ENCODE measurements at places on chromosomes 4 and X.

DNA sequence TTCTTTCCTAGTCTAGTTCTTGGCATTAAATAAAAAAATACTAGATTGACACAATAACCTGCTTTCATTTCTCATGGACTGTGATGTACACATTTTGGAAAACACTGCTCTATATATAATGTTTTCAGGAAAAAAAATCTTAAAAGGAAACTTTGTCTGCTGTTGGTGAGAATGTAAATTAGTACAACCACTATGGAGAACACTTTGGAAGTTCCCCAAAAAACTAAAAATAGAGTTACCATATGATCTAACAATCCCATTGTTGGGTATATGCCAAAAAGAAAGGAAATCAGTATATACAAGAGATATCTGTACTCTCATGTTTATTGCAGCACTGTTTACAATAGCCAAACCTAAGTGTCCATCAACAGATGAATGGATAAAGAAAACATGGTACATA, 202.3 kb downstream of the PPP3CA start:
- DNase-seq: no peak

DNA sequence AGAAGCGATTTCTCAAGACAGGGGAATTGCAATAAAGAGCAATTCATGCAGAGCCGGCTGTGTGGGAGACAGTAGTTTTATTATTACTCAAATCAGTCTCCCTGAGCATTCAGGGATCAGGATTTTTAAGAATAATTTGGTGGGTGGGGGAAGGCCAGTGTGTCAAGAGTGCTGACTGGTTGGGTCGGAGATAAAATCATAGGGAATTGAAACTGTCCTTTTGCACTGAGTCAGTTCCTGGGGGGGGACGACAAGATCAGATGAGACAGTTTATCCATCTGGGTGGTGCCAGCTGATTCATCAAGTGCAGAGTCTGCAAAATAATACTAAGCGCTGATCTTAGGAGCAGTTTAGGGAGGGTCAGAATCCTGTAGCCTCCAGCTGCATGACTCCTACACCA, 502.4 kb downstream of the NLGN4X start:
- no peak for DNase-seq

DNA sequence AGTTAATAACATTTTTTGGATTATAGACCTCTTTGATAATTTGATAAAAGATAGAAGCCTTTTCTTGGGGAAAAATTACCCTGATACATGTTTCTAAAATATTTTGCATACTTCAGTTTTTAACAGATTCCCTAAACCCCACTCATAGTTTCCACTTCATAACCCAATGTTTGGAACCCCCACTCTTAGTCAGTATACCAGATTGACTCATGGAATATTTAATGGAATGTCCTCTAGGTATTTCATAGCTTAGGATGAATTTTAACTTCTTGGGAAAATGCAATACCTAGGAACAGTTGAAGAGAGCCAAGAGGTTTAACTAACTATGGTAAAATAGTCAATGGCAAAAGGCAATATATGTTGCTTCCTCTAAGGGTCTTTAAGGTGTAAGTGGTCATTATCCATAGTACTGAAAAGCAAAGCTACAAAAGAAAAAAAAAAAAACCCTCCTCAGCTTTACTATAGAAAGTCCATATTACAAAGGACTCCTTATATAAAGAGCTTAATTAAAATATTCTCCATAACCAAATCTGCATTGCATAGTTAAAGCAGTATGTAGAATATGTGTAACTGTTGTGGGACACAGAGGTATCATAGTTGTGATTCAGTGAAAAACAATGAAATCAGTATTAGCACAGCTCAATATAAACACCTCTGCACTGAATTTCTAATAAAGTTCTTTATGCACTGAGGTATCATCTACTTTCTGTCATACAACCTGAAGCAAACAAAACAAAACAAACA, 159.9 kb downstream of the PCDH7 start:
- DNase-seq: no peak

GRCh38 chr4:1321946-1322650, 24.9 kb upstream of the UVSSA start:
- no peak for DNase-seq

GRCh38 chr4:71107726-71108125, 114.3 kb downstream of the DCK start:
- DNase-seq: no peak

GRCh38 chr4:103497692-103498091, 222.1 kb downstream of the TACR3 start:
- no peak for DNase-seq

DNA sequence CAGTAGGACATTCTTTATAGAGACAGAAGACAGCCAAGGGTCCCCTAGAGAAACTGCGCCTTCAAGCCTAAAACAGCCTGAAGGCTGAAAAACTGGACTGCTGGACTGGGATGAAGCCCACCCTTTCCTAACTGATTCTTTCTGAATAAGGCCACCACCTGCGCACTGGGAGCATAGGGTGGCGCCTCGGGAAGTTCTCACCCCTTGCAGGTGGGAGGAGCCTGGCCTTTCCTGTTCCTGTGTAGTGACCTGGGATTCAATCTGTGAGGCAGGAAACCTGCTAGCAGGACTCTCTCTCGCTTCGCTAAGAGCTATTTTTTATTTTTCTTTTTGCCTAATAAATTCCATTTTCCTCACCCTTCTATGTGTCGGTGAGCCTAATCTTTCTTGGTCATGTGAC, 61.8 kb upstream of the KLHL13 start:
- no peak for DNase-seq

DNA sequence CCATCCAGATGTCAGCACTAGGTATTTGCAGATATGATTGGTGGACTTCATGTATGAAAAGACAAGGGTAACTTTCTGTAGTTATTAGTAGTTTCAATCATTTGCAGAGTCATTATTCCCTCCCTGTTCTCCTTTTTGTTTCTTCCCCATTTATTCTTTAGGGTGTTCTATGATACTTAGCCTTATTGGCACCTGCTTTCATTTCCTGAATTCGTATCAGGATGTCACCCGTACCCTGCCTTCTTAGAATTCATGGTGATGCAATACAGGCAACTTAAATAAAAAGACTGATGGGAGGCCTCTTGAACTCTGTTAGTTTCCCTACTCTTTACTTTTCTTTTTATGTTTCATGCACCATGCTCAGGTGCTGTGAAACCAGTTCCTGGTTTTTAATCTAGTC, 24.2 kb downstream of the MAGED1 start:
- DNase-seq: no peak

- no peak for DNase-seq
Measured at GRCh38 chrX:90883479-90883878, 551.2 kb upstream of the PABPC5 start.

- DNase-seq: no peak
Measured at GRCh38 chr4:1363513-1363912, 16.5 kb downstream of the UVSSA start.

DNA sequence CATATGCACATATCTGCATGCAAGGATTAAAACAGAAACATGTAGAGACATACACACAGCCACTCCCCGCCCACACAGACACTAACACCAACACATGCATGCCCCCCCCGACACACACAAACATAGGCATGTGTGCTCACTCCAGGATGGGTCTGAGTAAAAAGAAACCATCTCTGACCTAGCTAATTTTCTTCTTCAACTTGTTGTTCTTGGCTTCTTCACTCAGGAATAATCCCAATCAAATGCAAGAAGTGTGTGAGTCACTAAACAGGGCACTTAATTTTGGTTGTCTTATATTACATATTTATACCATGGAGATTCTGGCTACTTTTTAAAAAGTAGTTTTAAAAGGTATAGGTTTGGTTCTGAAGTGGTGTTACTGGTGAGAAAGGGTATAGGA, 28.3 kb downstream of the ENOX2 start:
- DNase-seq: no peak

- no peak for DNase-seq
Measured at GRCh38 chr4:73883306-73883705, 14.1 kb downstream of the CXCL1 start.

DNA sequence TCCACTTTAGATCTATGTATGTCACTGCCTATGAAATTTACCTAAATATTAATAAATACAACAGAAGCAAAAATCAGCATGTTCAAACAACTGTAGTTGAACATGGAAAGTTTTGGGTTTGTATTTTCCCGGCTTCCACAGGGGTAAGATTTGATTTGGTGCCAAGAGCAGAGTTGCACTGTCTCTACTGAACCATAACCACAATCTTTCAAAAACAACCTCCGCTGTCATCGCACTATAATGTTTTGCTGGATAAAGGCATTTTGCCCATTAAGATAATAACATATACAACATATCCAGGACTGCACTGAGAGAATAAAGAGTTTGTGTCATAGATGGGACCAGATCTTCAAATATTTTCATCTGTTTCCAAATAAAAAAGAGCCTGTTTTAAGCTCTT, 94.9 kb downstream of the TENM3 start:
- no peak for DNase-seq

GRCh38 chr4:161496-162284, 37.4 kb downstream of the ZNF718 start:
- no peak for DNase-seq

- DNase-seq: no peak
Measured at GRCh38 chr4:184861047-184861446, 35.3 kb upstream of the ACSL1 start.

GRCh38 chr4:142690406-142691163, 155.5 kb downstream of the INPP4B start:
- no peak for DNase-seq

- no peak for DNase-seq
Measured at GRCh38 chrX:39935411-39936064, 162.2 kb downstream of the BCOR start.

DNA sequence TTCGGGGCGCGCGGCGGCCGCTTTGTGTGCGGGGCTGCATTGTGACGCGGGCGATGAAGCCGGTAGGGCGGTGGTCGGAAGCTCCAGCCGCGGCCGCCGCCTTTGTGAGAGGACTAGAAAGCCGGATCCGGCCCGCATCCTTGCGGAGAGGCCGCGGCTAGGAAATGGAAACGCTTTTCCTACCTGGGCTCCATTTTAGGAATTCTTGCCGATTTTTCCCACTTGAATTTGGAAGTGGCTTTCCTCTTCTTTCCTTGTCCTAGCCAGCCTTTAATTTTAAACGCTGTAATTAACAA, 708 bp downstream of the TMSB4X start:
- DNase-seq: no peak

DNA sequence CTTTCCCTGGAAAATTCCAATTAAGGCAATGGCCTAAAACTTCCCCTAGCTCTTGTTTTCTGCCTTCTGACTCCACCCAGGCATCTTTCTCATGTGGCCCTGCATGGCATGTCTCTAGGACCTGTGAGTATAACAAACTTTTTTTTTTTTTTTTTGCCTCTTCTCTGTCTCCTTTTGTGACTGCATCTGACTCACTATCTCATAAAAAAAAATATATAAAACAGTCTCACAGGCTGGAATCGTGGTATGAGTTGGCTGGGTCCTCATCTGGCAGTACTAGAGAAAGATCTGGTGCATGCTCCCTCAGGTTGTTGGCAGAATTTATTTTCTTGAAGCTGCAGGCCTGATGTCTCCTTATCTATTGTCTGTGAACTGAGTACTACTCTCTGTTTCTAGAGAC, 313.9 kb downstream of the TECRL start:
- no peak for DNase-seq

DNA sequence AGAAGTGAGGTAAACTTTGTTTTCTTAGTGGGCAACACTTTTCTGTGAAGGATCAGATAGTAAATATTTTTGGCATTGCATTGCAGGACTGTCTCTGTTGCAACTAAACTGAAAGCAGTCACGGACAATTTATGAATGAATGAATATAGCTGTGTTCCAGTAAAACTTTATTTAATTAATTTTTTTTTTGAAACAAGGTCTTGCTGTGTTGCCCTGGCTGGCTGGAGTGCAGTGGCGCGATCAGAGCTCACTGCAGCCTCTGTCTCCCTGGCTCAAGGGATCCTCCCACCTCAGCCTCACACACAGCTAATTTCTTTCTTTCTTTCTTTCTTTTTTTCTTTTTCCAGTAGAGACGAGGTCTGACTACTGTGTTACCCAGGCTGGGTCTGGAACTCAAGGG, 15.8 kb downstream of the RBM10 start:
- no peak for DNase-seq

DNA sequence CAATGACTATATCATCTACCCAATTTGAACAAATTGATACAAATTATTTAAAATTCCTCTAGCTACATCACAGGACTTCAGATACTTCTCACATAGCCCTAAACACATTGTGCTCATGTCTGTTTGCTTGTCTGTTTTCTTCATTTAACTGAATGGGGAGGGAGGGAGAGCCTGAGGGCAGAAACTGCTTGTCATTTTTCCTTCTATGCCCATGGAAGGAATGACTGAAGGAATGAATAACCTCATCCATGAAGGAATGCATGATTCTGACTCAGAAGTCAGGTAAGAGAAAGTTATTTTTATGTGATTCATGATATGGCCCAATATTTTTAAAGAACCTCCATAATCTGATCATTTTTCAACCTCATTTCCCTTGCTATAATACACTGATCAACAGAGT, 418.0 kb upstream of the PITX2 start:
- DNase-seq: no peak

DNA sequence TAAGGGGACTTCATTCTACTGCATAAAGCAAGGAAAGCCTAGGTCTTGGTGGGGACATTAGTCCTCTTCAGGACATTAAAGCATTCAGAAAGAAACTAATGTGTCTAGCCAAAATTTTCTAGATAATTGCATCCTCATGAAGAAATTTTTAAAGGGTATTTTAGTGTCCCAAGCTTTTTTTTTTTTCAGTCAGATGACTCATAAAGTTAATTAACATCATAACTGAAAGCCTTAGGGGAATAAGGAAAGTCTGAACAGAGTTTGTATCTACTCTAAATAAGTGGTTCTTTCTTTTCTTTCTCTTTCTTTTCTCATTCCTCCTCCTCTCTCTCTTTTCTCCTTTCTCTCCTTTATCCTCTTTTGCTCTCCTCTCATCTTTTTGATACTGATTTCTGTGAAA, 202.4 kb downstream of the ADAMTS3 start:
- no peak for DNase-seq

GRCh38 chr4:7739077-7739917, 200.4 kb downstream of the AFAP1 start:
- no peak for DNase-seq

GRCh38 chr4:6785572-6785925, 3.0 kb downstream of the KIAA0232 start:
- no peak for DNase-seq

DNA sequence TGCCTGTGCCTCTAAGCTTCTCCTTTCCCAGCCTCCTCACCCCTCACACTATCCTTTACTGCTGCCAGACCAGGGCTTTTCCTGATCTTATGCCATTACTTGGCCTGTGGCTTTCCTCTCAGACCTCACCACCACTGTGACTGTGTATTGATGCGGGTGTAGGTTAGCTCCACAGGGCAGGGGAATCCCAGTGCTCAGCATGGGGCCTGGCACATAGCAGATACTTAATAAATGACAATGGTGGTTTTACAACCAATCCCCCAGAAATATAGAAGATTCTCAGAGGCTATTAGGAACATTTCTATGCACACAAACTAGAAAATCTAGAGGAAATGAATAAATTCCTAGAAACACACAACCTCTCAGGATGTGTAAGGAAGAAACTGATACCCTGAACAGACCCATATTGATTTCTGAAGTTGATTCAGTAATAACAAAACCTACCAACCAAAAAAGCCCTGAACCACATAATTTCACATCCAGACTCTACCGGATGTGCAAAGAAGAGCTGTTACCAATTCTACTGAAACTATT, 129.6 kb upstream of the QRFPR start:
- no peak for DNase-seq
